ENCODE measurements at places on chromosomes 12 and 14.

DNA sequence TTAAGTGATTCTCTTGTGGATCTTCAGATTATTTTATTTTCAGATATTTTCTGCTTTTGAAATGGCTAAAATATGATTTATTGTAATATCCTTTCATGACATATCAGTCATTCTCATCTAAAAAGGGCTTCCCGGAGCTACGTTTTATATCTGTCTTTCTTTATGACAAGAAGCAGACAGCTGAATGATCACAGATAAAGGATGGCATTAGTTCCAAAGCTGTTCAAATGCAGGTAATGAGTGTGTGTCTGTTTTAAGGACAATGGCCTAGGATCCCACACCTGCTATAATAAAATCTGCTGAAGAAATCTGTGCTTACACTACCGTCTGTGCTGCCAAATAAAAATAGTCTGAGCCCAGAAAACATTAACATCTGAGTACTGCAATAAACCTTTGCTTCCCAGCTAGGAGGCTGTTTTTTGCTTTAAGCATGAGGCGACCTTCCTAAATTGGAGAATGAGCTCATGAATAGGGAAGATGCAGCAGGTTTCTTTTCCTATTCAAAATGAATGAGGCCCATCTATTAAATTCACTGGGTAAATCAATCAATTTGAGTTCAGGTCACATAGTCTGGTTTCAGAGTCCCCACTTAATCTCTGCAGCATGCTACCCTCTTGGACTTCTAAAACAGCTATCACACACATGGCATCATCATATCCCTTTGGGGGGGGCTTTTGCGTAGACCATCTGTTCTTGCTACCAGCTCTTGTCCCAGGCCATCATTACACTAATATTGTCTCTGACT lies 498.5 kb downstream of the NELL2 start:
- DNase-seq, result no peak

DNA sequence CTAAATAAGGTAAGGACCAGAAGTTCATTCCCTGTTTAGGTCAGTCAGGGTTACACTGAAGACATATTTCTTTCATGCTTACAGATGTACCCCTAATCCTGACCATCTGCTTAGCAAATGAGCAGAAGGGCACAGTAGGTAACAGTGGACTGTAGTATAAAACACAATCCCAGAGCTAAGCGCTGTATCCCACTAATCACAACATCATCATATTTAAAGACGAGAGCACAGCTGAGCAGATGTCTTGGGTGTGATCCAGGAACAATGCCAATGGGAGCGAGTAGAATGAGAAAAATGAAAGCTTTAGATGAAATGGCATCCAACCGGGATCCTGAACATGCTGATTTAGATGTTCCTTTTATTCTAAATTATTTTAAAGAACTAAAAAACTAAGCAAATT lies 213.4 kb downstream of the CCER1 start:
- DNase-seq, result no peak

- no peak for DNase-seq
Measured at GRCh38 chr14:67468378-67468730, 20.2 kb downstream of the TMEM229B start.

GRCh38 chr12:25971654-25972041 lies 13.2 kb downstream of the RASSF8 start:
- DNase-seq, result no peak

GRCh38 chr14:63981569-63981968 lies 128.8 kb downstream of the SYNE2 start:
- no peak for DNase-seq

GRCh38 chr14:20706657-20707355 lies 18.2 kb downstream of the ANG start:
- no peak for DNase-seq

- no peak for DNase-seq
Measured at GRCh38 chr12:122094735-122095631, 16.4 kb downstream of the MLXIP start.

- no peak for DNase-seq
Measured at GRCh38 chr12:54012631-54013409, 4.0 kb downstream of the HOXC8 start.

DNA sequence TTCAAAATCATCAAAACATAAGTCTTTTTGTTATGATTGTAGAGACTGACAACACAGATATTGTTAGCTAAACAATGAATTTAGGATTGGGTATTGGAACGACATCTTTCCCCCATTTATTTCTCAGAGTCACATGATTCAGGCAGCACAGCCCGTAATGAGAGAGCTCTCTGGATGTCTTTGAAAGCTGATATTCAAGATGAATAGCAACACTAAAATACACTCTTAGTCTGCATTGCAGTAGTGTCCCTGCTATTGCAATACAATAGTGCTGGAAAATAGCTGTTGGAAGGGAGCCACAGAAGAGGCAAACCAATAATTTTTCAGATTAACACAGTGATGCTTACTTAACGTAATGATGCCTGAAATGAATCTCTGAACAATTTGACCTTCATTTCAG lies 9.9 kb downstream of the GTSF1 start:
- DNase-seq, result no peak
